ENCODE measurements at places on chromosomes 13 and 19.

DNA sequence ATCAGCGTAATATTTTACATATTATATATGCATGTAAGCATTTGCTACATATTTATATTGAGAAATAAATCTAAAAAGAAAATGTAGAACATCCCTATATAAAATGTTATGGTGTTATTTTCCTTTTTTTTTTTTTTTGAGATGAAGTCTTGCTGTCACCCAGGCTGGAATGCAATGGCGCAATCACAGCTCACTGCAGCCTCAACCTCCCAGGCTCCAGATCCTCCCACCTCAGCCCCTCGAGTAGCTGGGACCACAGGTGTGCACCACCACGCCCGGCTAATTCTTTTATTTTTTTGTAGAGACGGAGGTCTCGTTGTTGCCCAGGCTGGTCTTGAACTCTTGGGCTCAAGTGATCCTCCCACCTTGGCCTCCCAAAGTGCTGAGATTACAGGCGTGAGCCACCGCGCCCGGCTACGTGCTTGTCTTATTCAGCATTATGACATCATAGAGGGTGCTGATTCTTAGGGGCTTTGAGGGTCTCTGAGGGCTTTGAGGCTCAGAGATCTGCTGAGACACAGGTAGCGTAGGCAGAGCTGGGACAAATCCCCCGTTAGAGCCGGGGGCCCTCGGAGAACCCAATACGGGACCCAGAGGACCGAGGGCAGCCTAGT, 101.9 kb downstream of the GADD45B start:
- no peak for DNase-seq
- no peak overlapping the region for H3K4me3 ChIP-seq
- H3K27me3 ChIP-seq = peaks cover 13% of the 10 kb centered on the region
- H3K36me3 ChIP-seq = peaks cover 3% of the 10 kb centered on the region
- H3K27ac ChIP-seq = no peak overlapping the region

- H3K27ac ChIP-seq = no peak overlapping the region
- H3K27me3 ChIP-seq = no peaks in the 10 kb centered on the region
- H3K4me1 ChIP-seq = peaks cover 9% of the 10 kb centered on the region
- H3K4me3 ChIP-seq = no peak overlapping the region
- no peak for DNase-seq
Observed at GRCh38 chr19:44712864-44713515, 14.0 kb downstream of the CEACAM16 start.

GRCh38 chr13:27302643-27303262, 32.1 kb downstream of the RASL11A start:
- no peaks in the 10 kb centered on the region for H3K27me3 ChIP-seq
- no peak for DNase-seq
- H3K27ac ChIP-seq = no peak overlapping the region

- peaks cover 26% of the 10 kb centered on the region for H3K4me1 ChIP-seq
- peaks cover 10% of the 10 kb centered on the region for H3K36me3 ChIP-seq
- peak overlapping the region; percentile 88 for H3K4me3 ChIP-seq
Observed at GRCh38 chr13:100089465-100090032, 656 bp downstream of the PCCA start.

DNA sequence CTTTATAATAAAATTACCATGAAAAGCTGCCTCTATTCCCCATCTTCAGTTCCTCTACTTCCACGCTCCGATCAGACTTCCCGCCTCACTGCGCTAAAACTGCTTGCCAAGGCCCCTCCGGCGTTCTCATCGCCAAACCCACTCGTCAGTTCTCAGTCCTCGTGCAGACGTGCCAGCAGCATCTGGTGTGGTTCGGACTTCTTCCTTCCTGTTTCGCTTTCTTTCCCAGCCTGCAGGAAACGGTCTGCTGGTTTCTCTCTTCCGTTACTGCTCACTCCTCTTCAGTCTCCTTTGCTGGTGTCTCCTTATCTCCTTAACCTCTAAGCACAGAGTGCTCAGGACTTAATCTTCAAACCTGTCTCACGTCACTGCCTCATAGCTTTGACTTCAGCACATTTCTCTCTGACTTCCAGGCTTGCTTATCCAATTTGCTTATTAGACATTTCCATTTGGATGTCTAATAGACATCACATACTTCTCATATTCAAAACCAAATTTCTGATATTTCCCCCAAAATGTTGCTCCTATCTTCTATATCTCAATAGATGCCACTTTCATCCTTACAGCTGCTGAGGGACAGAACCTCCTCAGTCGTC, 40.3 kb downstream of the RCBTB2 start:
- peaks cover 5% of the 10 kb centered on the region for H3K36me3 ChIP-seq
- DNase-seq = peak; percentile 72
- H3K27ac ChIP-seq = no peak overlapping the region
- peaks cover 17% of the 10 kb centered on the region for H3K4me1 ChIP-seq
- no peak overlapping the region for H3K4me3 ChIP-seq

DNA sequence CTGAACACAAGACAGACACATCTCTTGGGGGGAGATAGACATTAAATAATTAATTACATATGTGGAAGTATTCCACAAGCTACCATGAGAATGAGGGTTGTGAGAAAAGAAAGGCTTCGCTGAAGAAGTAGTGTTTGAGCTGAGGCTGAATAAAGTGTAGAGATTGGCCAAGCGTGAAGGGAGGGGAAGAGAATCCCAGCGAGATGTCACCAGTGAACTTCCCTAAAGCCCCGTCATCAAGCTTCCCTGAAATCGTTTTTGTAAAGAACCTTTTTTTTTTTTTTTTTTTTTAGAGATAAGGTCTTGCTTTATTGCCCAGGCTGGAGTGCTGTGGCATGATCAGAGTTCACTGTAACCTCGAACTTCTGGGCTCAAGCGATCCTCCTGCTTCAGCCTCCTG, 235.2 kb downstream of the KCNRG start:
- peaks cover 27% of the 10 kb centered on the region for H3K4me1 ChIP-seq
- no peaks in the 10 kb centered on the region for H3K36me3 ChIP-seq
- DNase-seq = no peak
- H3K4me3 ChIP-seq = no peak overlapping the region

- no peak overlapping the region for H3K4me3 ChIP-seq
- H3K27ac ChIP-seq = no peak overlapping the region
- peaks cover 32% of the 10 kb centered on the region for H3K27me3 ChIP-seq
- H3K4me1 ChIP-seq = no peaks in the 10 kb centered on the region
- no peaks in the 10 kb centered on the region for H3K36me3 ChIP-seq
Observed at GRCh38 chr19:1685046-1685445, 32.6 kb upstream of the TCF3 start.

DNA sequence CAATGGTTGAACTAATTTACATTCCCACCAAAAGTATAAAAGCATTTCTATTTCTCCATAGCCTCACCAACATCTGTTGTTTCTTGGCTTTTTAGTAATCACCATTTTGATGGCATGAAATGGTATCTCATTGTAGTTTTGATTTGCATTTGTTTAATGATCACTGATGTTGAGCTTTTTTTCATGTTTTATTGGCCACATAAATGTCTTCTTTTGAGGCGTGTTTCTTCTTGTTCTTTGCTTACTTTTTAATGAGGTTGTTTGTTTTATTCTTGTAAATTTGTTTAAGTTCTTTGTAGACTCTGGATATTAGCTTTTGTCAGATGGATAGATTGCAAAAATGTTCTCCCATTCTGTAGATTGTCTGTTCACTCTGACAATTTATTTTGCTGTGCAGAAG, 28.2 kb downstream of the ZNF714 start:
- H3K36me3 ChIP-seq = peaks cover 76% of the 10 kb centered on the region
- H3K4me1 ChIP-seq = no peaks in the 10 kb centered on the region
- no peak overlapping the region for H3K27ac ChIP-seq
- DNase-seq = no peak
- no peak overlapping the region for H3K4me3 ChIP-seq

DNA sequence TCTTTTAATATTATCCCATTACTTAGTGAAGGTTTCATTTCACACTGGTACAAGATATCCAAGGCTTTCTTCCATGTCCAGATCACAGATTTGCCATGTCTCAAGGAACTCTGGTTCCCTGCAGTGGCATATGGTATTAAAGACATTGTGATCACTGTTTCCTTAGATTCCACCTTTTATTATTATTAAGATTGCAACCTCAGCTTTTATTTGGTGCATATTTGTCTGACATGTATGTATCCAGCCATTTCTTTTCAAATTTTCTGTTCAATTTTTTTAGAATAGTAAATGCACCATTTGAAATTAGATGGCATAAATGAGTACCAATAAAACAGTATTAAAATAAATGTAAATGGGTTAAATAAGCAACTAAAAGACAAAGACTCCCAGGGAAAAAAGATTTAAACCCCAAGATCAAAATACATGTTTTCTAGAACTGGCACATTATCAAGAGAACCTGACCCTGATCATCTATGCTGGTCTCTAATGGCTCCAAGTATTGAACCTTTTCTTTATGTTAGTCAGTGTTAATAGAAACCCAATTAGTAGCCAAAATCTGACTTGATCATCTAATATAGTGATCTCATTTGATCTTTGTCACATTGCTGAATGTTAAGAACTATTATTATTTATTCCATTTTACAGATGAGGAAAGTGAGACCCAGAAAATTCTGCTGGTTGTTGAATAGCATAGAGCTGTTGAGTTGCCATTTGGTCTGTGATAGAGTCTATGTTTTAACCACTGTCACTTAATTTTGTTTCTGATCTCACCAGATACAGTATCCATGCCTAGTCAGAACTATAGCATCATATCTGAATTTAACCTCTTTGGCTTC, at the start of gene OR10H4:
TSS of gene OR10H4 (plus strand) at position 786 of the 836 bp plus-strand sequence. CDS start at position 786, 0 bp downstream.
- peaks cover 8% of the 10 kb centered on the region for H3K36me3 ChIP-seq
- no peak within 1 kb of the TSS for H3K27ac ChIP-seq
- no peak for DNase-seq
- H3K27me3 ChIP-seq = peaks cover 32% of the 10 kb centered on the region
- H3K4me1 ChIP-seq = no peaks in the 10 kb centered on the region
- no peak within 1 kb of the TSS for H3K4me3 ChIP-seq

DNA sequence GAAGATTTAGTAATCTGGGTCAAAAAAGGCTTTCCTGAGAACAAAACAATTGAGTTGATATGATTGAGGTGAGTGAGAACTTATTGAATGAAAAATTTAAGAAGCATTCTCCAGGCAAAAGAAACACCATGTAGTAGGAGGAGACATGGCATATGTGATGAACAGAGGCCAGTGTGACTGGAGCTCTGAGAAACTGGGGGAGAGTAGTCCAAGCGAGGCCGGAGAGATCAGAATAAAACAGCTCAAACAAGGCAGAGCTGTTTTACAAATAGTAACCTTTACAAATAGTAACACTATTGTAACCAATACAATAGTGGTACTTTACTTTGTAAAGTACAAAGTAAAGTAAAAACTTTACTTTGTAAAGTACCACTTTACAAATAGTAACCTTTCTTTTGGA, 1159.1 kb downstream of the PCDH9 start:
- no peak overlapping the region for H3K27ac ChIP-seq
- no peaks in the 10 kb centered on the region for H3K36me3 ChIP-seq
- no peak for DNase-seq

- no peak overlapping the region for H3K4me3 ChIP-seq
- peaks cover 5% of the 10 kb centered on the region for H3K4me1 ChIP-seq
- H3K27me3 ChIP-seq = no peaks in the 10 kb centered on the region
- no peaks in the 10 kb centered on the region for H3K36me3 ChIP-seq
Observed at GRCh38 chr19:46812977-46813838, 24.8 kb upstream of the SLC1A5 start.

DNA sequence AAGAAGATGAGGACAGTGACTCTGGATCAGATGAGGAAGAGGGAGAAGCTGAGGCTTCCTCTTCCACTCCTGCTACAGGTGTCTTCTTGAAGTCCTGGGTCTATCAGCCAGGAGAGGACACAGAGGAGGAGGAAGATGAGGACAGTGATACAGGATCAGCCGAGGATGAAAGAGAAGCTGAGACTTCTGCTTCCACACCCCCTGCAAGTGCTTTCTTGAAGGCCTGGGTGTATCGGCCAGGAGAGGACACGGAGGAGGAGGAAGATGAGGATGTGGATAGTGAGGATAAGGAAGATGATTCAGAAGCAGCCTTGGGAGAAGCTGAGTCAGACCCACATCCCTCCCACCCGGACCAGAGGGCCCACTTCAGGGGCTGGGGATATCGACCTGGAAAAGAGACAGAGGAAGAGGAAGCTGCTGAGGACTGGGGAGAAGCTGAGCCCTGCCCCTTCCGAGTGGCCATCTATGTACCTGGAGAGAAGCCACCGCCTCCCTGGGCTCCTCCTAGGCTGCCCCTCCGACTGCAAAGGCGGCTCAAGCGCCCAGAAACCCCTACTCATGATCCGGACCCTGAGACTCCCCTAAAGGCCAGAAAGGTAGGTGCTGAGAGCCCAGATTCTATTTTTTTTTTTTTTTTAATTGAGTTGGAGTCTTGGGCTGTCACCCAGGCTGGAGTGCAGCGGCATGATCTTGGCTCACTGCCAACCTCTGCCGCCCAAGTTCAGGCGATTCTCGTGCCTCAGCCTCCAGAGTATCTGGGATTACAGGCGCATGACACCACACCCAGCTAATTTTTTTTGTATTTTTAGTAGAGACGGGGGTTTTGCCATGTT, 2.3 kb downstream of the PPP1R15A start:
- peaks cover 2% of the 10 kb centered on the region for H3K27me3 ChIP-seq
- no peak for DNase-seq
- H3K4me1 ChIP-seq = peaks cover 62% of the 10 kb centered on the region
- peak overlapping the region; percentile 97 for H3K4me3 ChIP-seq
- peak overlapping the region; percentile 99 for H3K27ac ChIP-seq

DNA sequence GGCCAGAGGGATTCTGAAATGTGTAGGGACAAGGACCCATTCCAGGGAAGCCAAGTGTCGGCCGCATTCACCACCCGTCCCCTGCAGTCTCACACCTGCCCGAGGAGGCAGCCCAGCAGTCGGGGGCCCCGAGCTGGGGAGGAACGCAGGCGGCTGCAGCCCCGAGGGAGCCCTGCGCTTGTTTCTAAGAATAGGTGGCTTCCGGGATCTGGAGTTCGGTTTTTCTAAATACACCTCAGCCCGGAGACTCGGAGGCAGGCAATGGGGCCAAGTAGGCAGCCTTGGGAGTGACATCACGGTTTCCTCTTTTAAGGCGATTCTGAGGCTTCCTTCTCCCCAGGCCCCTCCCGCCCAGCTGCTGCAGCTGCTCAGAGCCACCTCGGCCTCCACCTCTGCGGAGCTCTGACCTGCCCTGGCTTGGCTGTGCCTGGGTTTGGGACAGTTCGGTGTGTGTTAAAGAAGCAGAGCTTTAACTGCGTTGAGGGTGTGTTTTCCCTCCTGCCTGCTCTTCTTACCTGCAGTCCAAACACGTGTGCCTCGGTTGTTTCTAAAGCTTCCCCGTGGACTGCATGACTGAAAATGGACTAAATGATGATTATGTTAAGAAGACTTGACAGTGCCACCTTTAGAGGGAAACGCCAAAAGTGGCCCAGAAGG, 80.5 kb downstream of the COL4A2 start:
- peaks cover 33% of the 10 kb centered on the region for H3K27me3 ChIP-seq
- DNase-seq = no peak
- H3K36me3 ChIP-seq = no peaks in the 10 kb centered on the region
- H3K4me1 ChIP-seq = peaks cover 2% of the 10 kb centered on the region
- H3K27ac ChIP-seq = no peak overlapping the region

Data from activated naive CD8-positive, alpha-beta T cell treated with anti-CD3 and anti-CD28 coated beads, Interleukin-2, amount 50 U/mL, for 24 hours (primary cell).